Stimulated activated CD4-positive, alpha-beta T cell treated with anti-CD3 and anti-CD28 coated beads, Interleukin-1b, Interleukin-23, amount 100 ng/mL, for 48 hours (primary cell): ENCODE measurements at places on chromosomes 7 and 10.
A peak's percentile ranks its signal among the peaks of the same experiment; 100 is the strongest.

DNA sequence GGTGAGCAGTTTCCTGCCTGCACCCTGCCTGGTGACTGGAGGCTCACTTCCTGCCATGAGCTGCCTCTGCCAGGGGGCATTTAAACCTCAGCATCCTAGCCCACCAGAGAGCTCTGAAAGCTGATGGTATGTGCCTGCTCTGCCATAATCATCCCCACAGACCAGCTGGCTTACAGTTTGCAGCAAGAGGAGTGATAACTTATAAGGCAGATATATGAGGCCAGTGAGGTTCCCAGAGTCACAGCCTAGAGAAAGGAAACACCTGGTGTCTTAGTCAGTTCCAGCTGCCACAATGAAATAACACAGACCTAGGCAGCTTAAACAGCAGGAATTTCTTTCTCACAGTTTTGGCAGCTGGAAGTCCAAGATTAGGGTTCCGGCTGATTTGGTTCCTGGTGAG, 232.0 kb downstream of the PAXIP1 start:
- DNase-seq = no peak

- DNase-seq = no peak
Observed at GRCh38 chr7:49791088-49791741, 17.8 kb downstream of the VWC2 start.

DNA sequence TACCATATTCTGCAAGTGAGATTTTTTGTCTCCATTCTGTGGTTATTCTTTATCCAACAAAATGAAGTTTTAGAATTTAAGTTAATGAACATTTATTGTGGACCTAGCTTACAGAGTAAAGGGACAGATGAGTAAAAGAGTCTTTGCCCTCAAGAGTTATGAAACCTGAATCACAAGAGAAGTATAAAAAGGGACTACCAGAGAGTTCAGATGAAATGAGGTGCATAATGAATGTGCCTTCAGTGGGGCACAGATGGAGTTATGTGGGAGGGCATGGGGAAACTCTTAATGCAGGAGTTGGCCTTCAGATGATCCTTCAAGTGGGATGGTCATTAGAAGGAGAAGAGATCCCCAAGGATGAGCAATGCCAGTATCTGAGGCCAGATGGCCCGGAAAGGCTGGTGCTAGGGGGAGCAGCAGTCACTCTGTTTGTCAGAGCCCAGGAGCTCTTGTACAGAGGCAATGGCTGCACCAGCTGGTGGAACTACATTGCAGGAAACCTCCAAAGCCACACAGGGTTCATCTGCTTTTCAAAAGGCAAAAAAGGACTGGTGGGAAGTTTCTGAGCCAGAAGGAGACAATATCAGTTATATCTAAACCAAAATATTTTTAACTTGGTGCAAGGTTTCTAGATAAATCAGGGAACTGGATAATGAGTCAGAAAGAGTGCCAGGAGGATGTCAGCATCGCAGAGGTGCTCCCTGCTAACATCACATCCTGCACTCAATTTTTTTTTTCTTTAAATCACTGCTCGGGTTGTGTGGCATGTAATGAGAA, 162.0 kb downstream of the KLF6 start:
- peak; percentile 50 for DNase-seq

DNA sequence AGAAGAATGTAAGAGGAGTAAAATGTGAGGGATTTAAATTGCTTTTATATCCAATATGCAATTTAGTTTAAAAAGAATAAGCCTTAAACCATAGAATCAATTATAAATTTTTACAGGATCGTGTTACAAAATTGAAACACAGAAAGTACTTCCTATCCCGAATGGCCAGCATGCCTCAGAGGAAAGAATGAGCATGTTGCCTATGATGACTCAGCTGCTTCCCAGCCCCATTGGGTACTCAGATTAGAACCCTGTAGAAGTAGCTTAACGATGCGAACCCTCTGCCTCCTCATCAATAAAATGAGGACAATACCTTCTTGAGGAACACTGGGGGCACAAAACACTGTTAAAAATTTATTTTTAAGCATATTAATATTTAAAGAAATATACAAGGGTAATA, 113.4 kb upstream of the CDK1 start:
- DNase-seq = no peak

GRCh38 chr7:17195576-17195975, 102.9 kb upstream of the AHR start:
- DNase-seq = no peak

- DNase-seq = no peak
Observed at GRCh38 chr10:110172155-110172554, 35.2 kb upstream of the MXI1 start.

- no peak for DNase-seq
Observed at GRCh38 chr7:108372618-108373017, 83.6 kb downstream of the NRCAM start.

- DNase-seq = no peak
Observed at GRCh38 chr7:98562381-98562823, 54.7 kb upstream of the NPTX2 start.

GRCh38 chr10:77073663-77073960, 564.0 kb downstream of the KCNMA1 start:
- no peak for DNase-seq

- no peak for DNase-seq
Observed at GRCh38 chr10:133011882-133012281, 69.5 kb upstream of the CFAP46 start.

DNA sequence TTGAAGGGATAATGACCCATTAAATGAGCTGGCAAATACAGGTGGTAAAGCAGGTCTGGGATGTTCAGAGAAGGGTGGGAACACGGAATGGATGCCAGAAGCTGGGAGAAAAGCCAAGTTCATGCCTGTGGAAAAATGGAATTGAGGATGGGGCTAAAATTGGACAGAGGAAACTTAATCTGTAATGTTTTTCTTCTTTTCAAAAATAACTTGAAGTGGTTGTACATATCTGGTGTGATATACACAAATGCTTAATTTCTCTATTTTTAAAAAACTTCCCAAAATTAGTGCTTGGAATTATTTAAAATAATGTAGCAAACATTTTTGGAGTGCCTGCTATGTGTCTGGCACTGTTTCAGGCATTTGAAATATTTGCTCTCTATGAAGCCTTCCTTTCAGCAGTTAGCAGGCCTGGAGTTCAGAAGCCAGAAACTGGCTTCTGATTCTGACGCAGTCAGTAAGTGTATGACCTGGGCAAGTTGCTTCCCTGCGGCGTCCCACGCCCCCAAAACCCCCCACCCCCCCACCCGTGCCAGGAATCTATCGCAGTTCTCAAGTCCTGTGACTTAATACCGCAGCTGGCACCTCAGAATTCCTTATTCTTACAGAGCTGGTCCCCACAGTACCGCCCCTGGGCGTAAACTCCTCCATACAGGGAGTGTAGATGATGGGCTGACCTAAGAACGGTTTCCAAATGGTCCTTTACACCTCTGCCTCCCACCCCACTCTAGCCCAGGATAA, 828 bp upstream of the MALSU1 start:
- no peak for DNase-seq

DNA sequence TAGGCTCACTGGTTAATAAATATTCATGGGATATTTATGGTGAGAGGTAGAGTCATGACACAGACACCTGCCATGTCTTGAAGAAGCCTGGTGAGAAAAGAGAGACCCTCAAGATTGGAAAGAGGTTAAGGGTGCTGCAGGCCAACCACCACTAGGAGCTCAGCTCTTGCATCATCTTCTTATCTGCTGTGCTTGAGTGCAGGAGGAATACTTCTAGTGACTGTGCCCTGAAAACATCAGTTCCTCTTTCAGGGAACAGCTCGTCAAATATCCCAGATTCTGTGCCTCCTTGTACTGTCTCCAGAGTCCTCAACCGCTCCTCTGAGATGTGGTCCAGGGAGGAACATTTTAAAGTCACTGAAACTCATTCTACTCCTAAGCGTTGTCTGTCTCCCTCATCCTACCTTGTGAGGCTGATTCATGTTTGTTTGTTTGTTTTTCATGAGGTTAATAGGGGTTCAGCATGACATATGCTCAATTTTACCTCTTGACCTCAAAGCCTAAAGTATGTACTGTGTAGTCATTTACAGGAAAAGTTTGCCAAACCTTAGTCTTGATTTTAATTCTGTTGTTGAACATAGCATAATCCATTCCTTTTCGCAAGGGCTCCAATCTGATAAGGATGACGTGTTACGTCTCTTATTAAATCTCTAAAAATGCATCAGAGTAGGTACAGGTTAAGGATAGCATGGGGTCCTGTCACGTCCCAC, 293.1 kb downstream of the C7orf25 start:
- DNase-seq = no peak

DNA sequence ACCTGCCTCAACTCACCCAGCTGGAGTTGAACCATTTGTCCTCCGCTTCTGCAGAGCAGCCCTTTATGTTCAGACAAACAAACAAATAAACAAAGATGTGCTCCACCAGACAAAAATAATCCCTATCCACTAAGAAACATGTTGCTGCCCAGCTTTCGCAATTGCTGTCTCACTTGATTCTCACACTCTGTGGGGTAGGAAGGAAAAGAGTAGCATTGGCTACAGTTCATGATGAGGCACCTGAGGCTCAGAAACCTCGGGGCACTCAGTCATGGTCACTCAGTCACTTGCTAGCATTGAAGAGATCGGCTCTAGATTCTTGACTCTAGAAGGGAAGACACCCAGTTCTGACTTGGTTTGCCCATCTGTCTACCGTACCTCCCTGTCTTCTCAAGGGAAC, 88.0 kb upstream of the ZMIZ1 start:
- no peak for DNase-seq

DNA sequence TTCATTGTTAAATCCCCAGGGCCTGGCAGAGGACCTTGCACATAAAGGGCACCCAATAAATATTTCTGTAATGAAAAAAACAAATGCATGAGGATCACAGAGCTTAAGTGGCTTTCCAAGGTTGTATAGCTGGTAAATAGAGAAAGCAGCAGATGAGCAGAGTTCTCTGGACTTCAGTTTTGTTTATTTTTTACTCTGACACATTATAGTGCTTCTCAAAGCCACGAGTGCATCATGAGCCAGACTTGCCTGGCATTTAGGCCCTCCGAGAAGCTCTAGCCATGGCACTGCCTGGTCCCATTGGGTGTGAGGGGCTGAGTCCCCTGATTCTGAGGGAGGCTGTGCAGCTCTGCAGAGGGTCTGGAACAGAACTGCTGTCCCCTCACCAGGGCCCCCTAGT, 87.2 kb upstream of the ZNF32 start:
- no peak for DNase-seq

DNA sequence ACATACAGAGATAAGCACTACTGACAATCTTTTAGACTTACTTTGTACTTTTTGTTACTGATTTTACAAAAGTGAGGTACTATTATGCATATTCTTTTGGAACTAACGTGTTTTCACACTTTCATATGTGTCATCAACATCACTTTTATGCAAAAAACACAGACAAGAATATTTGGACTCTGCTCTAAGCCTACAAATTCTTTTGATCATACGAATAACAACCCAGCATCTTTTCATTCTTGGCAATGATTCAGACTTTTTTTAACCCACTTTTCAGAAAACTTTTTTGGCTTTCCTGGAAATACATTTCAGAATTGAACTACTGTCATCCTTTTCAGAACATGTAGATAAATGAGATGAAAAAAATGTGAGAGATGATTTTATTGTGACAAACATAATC, 30.2 kb downstream of the USP6NL start:
- DNase-seq = no peak

DNA sequence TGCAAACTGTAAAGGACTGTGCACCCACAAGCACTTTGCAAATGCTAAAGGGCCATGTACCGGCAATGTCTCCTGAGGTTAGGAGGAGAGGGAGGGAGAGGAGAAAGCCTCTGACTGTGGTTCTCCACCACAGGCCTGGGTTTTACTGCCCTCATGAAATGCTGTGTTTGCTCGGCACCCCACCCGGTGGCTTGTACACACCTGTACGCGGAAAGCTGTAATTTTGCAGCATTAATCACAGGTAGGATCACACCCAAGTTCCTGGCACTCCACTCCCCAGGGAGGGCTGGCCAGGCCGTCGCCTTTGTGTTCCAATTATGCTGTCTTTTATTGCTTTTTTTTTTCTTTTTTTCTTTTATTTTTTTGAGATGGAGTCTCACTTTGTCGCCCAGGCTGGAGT, 78.5 kb upstream of the MYL10 start:
- DNase-seq = no peak

DNA sequence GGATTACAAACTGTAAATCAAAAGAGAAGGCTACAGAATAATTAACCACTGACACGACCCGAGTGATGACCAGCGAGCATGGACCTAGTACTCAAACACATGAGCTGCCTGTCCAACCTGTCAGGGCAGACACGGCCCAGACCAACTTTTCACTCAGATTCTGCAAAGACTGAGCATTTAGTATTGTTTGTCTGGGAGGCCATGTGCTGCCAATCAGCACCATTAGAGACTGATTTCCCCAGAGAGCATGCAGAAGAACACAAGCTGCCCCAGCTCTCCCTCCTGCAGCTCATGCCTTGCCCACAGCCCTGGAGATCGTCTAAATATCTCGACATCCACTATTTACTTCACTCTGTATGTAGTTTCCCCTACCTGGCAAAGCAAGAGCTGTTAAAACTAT, 172.6 kb upstream of the INHBA start:
- DNase-seq = no peak

DNA sequence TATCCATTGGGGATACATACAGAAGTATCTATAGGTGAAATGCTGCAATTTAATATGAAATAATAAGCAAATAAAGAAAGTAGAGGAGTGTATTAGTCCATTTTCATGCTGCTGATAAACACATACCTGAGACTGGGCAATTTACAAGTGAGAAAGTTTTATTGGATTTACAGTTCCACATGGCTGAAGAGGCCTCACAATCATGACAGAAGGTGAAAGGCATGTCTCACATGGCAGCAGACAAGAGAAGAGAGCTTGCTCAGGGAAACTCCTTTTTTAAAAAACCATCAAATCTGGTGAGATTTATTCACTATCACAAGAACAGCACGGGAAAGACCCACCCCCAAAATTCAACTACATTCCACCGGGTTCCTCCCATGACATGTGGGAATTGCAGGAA, 82.8 kb upstream of the TRIM24 start:
- no peak for DNase-seq

- DNase-seq = no peak
Observed at GRCh38 chr10:104640339-104641186, 527 bp upstream of the SORCS3 start.

- no peak for DNase-seq
Observed at GRCh38 chr7:28572321-28573058, 160.2 kb downstream of the CREB5 start.

DNA sequence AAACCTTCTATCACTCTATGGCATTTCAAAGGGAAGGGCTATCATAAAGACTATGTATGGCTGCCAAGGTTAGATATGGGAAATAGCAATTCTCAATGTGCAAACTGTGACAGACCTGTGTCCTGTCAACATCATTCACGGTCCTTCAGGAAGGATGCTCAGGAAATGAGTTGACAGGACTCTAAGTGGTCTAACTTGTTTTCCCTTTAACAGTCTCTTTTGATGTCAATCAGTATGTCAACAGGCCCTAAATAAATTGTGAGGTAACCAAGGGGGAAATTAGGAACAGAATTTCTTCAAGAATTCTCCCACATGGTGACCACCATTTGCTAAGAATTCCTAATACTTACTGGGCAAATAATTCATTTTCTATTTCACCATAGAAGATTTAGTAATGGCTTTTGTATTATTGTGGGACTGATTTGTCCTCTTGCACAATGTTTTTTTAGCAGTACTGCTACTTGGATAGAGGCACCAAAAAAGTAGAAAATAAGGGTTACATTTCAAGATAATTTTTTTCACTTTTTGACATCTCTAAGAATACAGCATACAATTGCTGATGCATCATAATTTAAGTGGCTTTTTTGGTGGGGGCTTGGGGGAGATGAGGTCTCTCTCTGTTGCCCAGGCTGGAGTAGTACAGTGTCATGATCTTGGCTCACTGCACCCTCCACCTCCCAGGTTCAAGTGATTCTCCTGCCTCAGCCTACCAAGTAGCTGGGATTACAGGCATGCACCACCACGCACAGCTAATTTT, 275.8 kb downstream of the CACNA2D1 start:
- DNase-seq = no peak
